ENCODE measurements at places on chromosomes 12 and 14.

- peaks cover 29% of the 10 kb centered on the region for H3K4me1 ChIP-seq
- peak overlapping the region; percentile 42 for H3K27ac ChIP-seq
- H3K4me3 ChIP-seq, result no peak overlapping the region
- DNase-seq, result peak; percentile 34
- H3K27me3 ChIP-seq, result no peaks in the 10 kb centered on the region
Observed at GRCh38 chr14:92719890-92720323, 28.5 kb downstream of the LGMN start.

DNA sequence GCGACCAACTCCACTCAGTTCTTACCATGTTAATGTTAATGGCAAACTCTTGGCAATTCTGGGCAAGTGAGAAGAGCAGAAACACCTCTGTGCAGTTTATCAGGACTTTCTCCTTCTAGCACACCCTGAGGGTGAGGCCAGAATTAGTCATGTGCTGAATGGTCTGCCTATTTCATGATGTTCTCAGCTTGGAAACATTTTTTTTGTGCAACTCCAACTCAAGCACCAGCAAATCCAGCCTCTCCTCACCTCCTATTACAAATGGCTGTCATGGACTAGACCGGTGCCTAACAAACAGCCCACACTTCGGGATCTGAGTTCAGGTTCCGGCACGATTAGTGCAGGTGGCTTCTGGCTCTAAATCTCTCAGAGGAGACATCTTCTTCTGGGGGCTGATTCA, 246.0 kb downstream of the ZFP36L1 start:
- H3K36me3 ChIP-seq, result no peaks in the 10 kb centered on the region
- peaks cover 6% of the 10 kb centered on the region for H3K4me1 ChIP-seq
- peak overlapping the region; percentile 48 for H3K27ac ChIP-seq
- H3K4me3 ChIP-seq, result no peak overlapping the region

DNA sequence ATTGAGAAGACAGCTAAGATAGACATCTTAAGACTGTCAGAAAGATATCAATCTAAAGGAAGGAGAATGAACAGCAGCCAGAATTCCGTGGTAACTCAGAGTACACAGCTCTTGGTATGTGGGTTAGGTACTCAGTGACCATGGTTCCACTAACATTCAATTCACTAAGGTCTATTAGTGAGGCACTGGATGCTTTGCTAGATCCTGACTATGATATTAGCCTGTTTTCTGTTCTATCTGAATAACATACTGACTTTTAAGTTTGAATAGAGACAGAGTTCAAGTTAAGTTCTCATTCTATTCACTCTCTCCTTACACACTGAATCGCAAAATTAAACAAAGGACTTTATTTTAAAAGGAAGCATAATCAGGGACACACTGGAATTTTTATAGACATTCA, 106.4 kb downstream of the PRKD1 start:
- no peak overlapping the region for H3K4me3 ChIP-seq
- DNase-seq, result no peak
- H3K4me1 ChIP-seq, result no peaks in the 10 kb centered on the region
- no peaks in the 10 kb centered on the region for H3K36me3 ChIP-seq
- no peaks in the 10 kb centered on the region for H3K27me3 ChIP-seq
- H3K27ac ChIP-seq, result no peak overlapping the region

GRCh38 chr12:19402211-19402610, 37.1 kb upstream of the AEBP2 start:
- H3K4me1 ChIP-seq, result no peaks in the 10 kb centered on the region
- H3K27ac ChIP-seq, result no peak overlapping the region
- DNase-seq, result no peak
- H3K36me3 ChIP-seq, result no peaks in the 10 kb centered on the region
- H3K27me3 ChIP-seq, result no peaks in the 10 kb centered on the region

DNA sequence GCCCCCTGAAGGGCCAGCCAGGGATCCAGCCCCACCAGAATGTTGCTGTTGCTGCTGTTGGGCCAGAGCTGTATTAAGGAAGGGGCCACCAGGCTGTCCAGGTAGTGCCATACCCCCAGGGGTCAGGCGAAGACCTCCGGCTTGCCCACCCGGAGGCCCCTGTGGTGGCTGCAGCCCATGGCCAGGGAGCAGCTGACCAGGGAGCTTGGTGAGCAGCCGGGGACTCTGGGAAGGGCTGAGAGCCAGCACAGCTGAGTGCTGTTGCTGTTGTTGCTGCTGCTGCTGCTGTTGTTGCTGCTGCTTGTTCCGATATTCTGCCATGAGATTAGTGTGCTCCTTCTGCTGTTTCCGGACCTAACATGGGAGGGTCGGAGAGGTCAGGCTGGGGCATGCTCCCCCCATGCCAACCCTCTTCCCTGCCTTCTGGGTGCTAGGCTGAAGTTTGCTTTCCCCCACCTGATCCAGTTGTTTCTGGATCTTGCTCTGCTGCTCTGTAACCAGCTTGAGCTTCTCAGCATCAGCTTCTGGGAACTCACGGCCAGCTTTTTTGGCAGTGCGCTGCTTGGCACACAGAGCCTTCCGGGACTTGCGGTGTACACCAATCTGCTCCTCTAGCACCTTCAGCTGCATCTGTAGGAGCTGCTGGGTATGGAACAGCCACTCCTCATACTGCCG, 15.2 kb upstream of the PRKAG1 start:
- H3K27me3 ChIP-seq, result no peaks in the 10 kb centered on the region
- no peaks in the 10 kb centered on the region for H3K4me1 ChIP-seq
- peaks cover 4% of the 10 kb centered on the region for H3K36me3 ChIP-seq
- H3K27ac ChIP-seq, result no peak overlapping the region

- no peak overlapping the region for H3K4me3 ChIP-seq
- H3K36me3 ChIP-seq, result no peaks in the 10 kb centered on the region
- no peak for DNase-seq
- H3K27me3 ChIP-seq, result no peaks in the 10 kb centered on the region
- no peak overlapping the region for H3K27ac ChIP-seq
- no peaks in the 10 kb centered on the region for H3K4me1 ChIP-seq
Observed at GRCh38 chr12:75135026-75135425, 74.6 kb downstream of the KCNC2 start.

GRCh38 chr12:90037740-90038139, 329.1 kb upstream of the ATP2B1 start:
- DNase-seq, result no peak
- H3K36me3 ChIP-seq, result no peaks in the 10 kb centered on the region
- no peak overlapping the region for H3K27ac ChIP-seq
- no peaks in the 10 kb centered on the region for H3K27me3 ChIP-seq

DNA sequence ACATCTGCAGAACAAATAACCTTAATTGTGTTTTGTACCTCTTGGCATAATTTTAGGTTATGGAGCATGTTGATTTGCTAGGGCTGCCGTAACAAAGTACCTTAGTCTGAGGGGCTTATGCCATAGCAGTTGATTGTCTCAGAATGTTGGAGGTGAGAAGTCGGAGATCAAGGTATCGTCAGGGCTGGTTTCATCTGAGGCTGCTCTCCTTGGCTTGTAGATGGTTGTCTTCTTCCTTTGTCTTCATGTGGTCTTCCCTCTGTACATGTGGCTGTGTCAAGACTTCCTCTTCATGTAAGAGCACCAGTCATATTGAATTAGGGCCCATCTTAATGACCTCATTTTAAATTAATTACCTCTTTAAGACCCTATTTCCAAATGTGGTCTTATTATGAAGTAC, 64.4 kb upstream of the PTHLH start:
- H3K27me3 ChIP-seq, result no peaks in the 10 kb centered on the region
- no peaks in the 10 kb centered on the region for H3K36me3 ChIP-seq
- no peaks in the 10 kb centered on the region for H3K4me1 ChIP-seq
- DNase-seq, result no peak

DNA sequence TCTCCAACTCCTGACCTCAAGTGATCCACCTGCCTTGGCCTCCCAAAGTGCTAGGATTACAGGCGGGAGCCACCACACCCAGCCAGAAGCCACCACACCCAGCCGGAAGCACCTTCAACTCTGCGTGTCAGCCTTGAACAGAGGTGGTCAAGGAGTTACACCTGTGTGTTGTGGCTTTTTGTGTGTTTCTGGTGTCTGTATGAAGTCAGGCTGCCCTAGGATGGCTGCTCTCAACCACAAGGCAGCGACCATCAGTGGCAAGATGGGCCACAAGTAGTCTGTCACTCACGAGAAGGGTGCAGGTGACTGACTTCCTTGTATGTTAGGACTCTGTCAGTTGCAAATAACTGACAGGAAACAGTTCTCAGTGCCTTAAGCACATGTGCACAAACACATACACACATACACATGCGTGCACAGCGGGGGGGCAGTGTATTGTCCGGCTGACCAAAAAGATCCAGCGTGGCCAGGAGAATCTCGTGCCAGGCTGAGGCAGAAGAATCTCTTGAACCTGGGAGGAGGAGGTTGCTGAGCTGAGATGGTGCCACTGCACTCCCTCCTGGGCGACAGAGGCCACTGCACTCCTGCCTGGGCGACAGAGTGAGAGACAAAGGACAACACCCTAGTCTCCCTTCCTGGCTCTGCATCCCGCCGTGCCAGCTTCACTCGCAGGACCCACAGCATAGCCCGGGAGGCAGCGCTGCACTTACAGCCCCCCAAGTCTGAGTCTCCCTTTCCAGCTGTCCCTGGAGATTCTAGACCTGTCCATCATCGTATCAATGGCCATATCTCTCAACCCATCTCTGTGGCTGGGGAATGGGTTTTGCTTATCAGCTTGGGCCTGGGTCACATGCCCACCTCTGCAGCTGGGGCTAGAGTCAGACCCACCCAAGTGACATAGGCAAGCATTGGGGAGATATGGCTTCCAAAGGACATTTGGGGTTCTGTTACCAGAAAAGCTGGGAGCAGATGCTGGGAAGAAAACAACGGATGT, 13.7 kb downstream of the P2RX4 start:
- DNase-seq, result peak; percentile 35
- no peak overlapping the region for H3K4me3 ChIP-seq
- peak overlapping the region; percentile 25 for H3K27ac ChIP-seq
- no peaks in the 10 kb centered on the region for H3K27me3 ChIP-seq

- H3K4me1 ChIP-seq, result no peaks in the 10 kb centered on the region
- no peaks in the 10 kb centered on the region for H3K27me3 ChIP-seq
- no peaks in the 10 kb centered on the region for H3K36me3 ChIP-seq
- no peak for DNase-seq
- H3K4me3 ChIP-seq, result no peak overlapping the region
Observed at GRCh38 chr12:59121451-59121850, 201.1 kb upstream of the LRIG3 start.

- H3K4me1 ChIP-seq, result no peaks in the 10 kb centered on the region
- H3K4me3 ChIP-seq, result no peak overlapping the region
- no peaks in the 10 kb centered on the region for H3K36me3 ChIP-seq
Observed at GRCh38 chr12:130717752-130718151, 1.7 kb upstream of the RIMBP2 start.

DNA sequence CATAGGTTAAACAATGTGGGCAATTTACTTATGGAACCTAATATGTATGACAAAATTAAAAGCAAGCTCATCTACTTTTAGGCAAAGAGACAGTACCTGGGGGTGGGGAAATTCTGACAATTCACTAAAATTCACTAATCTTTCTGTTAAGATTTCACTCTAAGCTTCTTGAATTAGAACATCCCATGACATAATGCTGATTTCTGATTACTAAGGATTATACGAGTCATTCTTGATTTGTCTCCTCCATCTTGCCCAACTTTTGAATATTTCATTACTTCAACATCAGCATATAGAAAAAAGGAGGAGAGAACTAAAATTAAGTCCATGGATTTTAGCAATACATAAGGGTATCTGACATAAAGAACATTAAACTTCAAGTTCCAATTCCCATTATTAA, 2.4 kb downstream of the CEP83 start:
- H3K27me3 ChIP-seq, result no peaks in the 10 kb centered on the region
- no peak overlapping the region for H3K4me3 ChIP-seq
- H3K4me1 ChIP-seq, result peaks cover 3% of the 10 kb centered on the region
- no peak overlapping the region for H3K27ac ChIP-seq
- no peaks in the 10 kb centered on the region for H3K36me3 ChIP-seq

GRCh38 chr12:62658910-62659309, 192.3 kb downstream of the MON2 start:
- no peak for DNase-seq
- H3K27me3 ChIP-seq, result no peaks in the 10 kb centered on the region
- H3K36me3 ChIP-seq, result no peaks in the 10 kb centered on the region
- no peak overlapping the region for H3K4me3 ChIP-seq

GRCh38 chr14:59852350-59852749, 18.2 kb downstream of the RTN1 start:
- no peaks in the 10 kb centered on the region for H3K36me3 ChIP-seq
- H3K27me3 ChIP-seq, result no peaks in the 10 kb centered on the region
- no peak for DNase-seq
- no peaks in the 10 kb centered on the region for H3K4me1 ChIP-seq
- no peak overlapping the region for H3K4me3 ChIP-seq
- H3K27ac ChIP-seq, result no peak overlapping the region

GRCh38 chr12:80189241-80189640, 89.9 kb downstream of the OTOGL start:
- H3K27ac ChIP-seq, result no peak overlapping the region
- H3K36me3 ChIP-seq, result no peaks in the 10 kb centered on the region
- H3K4me3 ChIP-seq, result no peak overlapping the region

GRCh38 chr12:31752450-31752849, 23.6 kb upstream of the AMN1 start:
- H3K4me1 ChIP-seq, result peaks cover 27% of the 10 kb centered on the region
- DNase-seq, result no peak
- H3K36me3 ChIP-seq, result no peaks in the 10 kb centered on the region
- H3K4me3 ChIP-seq, result no peak overlapping the region
- H3K27me3 ChIP-seq, result no peaks in the 10 kb centered on the region
- no peak overlapping the region for H3K27ac ChIP-seq

DNA sequence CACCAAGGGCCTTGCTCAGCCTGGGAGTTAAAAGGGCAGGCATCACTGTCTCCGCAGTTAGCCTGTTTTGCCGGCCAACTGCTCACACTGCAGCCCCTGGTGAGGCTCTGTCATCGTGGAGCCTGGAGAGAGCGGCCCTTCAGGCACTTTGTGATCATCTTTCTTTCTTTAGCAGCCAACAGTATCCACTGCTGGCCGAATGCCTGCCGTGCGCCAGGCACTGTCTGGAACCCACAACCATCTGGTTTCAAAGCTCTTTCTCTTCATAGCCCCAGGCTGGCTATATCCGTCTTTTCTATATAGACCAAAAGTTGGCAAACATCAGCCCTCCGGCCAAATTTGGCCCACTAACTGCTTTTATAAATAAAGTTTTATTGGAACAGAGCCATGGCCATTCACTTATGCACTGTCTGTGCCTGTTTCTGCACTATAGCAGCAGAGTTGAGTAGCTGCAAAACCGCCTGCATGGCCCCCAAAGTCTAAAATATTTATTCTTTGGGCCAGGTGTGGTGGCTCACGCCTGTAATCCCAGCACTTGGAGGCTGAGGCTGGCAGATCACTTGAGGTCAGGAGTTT, 29.5 kb downstream of the SLC8B1 start:
- H3K36me3 ChIP-seq, result no peaks in the 10 kb centered on the region
- peaks cover 3% of the 10 kb centered on the region for H3K4me1 ChIP-seq
- no peak overlapping the region for H3K4me3 ChIP-seq

- H3K27me3 ChIP-seq, result no peaks in the 10 kb centered on the region
- H3K4me1 ChIP-seq, result no peaks in the 10 kb centered on the region
- H3K4me3 ChIP-seq, result no peak overlapping the region
- H3K27ac ChIP-seq, result no peak overlapping the region
Observed at GRCh38 chr12:104054681-104055346, 4.8 kb upstream of the GLT8D2 start.

DNA sequence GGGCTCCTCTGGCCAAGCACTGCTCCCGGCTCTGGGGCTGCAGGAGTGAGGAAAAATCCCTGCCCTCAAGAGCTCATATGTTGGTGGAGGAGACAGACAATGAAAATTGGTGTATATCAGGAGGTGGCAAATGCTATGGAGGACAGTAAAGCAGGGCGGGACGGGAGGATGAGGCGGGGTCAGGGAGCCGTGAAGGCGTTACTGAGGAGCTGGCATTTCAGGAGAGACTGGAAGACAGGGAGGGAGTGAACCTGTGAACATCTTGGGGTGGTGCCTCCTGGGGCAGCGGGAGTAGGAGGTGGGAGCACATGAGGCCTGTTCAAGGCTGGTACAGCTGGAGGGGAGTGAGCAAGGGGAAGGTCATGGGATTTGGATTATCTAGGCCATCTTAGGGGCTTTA, 26.6 kb downstream of the TSPAN9 start:
- no peak for DNase-seq
- no peaks in the 10 kb centered on the region for H3K27me3 ChIP-seq
- peak overlapping the region; percentile 4 for H3K27ac ChIP-seq
- no peak overlapping the region for H3K4me3 ChIP-seq
